Right ventricle myocardium superior (tissue), 1 donor: ENCODE measurements at places on chromosomes 11 and 22.

DNA sequence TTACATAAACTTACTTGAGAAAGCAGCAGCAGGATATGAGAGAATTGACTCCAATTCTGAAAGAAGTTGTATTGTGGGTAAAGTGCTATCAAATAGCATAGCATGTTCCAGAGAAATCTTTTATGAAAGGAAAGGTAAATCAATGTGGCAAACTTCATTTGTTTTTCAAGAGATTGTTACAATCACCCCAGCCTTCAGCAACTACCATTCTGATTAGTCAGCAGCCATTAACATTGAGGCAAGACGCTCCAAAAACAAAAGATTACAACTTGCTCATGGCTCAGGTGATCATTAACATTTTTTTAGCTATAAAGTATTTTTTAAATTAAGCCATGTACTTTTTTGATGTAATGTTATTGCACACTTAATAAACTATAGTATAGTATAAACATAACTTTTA lies 357.2 kb downstream of the TMEM135 start:
- no peak for DNase-seq

DNA sequence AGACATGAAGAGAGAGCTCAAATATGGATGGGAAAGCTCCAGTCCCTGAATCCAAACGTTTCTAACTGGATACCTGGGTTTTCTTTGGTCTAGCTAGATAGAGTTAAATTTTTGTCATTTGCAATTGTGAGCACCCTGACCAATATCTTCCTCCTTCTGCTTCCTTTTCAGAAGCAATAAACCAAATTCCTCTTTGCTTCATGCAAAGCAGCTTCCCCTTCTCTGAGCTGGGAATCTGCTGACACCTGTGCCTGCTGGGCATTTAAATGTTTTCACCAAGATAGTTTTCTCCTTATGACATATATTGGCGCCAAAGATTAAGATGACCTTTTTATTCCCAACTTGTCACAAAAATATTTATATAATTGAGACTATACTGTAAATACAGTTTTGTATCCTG lies 27.9 kb upstream of the PAK1 start:
- DNase-seq: no peak

- DNase-seq: no peak
Measured at GRCh38 chr22:32680277-32680676, 121.2 kb upstream of the TIMP3 start.

GRCh38 chr11:130380778-130381177 lies 47.6 kb downstream of the ADAMTS8 start:
- DNase-seq: no peak

GRCh38 chr11:46465683-46466082 lies 74.1 kb upstream of the CHRM4 start:
- no peak for DNase-seq

GRCh38 chr11:19455731-19456130 lies 215.0 kb upstream of the E2F8 start:
- DNase-seq: peak; percentile 77
